ENCODE measurements at places on chromosomes 1 and 21. TPM values are rescaled to one million over a fixed set of nuclear protein-coding genes. Genes with fewer than 3 reads are reported as not detected.

RXFP4 gene
- not detected for total RNA-seq

LIN28A gene
- not detected for total RNA-seq

EFNA4 gene
- total RNA-seq: 2.1 TPM

DNA sequence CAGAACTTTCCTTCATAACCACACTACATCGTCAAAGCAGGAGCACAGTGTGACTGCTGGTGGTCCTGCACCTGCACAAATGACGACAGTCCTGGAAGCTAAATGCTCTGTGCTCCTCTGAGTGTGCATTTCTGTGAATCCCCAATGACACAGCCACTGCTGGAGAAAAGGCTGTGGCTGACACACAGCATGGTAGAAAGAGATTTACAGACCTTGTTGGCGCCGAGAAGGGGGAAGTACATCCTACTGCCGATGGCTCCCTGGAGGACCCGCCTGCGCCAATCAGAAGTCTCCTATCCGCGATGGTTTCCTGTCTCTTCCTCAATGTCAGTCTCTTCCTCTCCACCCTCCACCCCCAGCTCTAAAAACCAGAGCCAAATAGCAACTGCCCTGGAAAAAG lies 115.4 kb upstream of the RAB4A start:
- DNase-seq: no peak

GRCh38 chr1:161238039-161238473 lies at the start of gene NR1I3:
NR1I3 (minus strand) TSS chr1:161238203; CDS start chr1:161236565, 1,638 bp downstream.
- DNase-seq: no peak
